ENCODE measurements at places on chromosomes 2 and 18.
A peak's percentile ranks its signal among the peaks of the same experiment; 100 is the strongest.

- DNase-seq = no peak
These were observed 288.8 kb downstream of the RAD51AP2 start for GRCh38 chr2:17229414-17229813.

GRCh38 chr18:9177031-9177430 lies 40.5 kb downstream of the ANKRD12 start:
- DNase-seq = no peak

- DNase-seq = no peak
These were observed 110.3 kb downstream of the RAB3GAP1 start for GRCh38 chr2:135162377-135162776.

GRCh38 chr2:182521453-182522404 lies 94.9 kb upstream of the PDE1A start:
- DNase-seq = no peak

- no peak for DNase-seq
These were observed 42.3 kb downstream of the BOLA3 start for GRCh38 chr2:74105413-74105812.

- peak; percentile 13 for DNase-seq
These were observed 163.9 kb upstream of the THUMPD2 start for GRCh38 chr2:39942950-39943349.

GRCh38 chr2:176390276-176391147 lies 121.3 kb downstream of the MTX2 start:
- peak; percentile 17 for DNase-seq

GRCh38 chr18:21115519-21116411 lies 4.2 kb upstream of the ROCK1 start:
- peak; percentile 46 for DNase-seq

DNA sequence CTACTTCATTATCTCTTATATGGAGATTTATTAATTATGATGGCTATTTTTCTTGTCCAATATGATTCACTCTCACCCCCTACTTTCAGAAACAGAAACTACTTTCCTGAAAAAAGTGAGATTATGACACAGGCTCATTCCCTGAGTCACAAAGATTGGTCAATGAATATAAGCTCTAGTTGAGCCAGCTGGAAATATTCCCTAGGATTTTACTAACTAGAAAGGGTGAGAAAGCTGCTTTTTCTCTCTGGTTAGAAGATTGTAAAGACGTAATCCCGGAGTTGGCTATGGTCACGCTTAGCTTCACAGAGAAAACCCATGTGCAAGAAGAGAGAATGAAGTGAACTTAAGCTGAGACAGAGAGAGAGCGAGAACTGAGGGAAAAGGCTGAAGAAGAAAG lies 223.7 kb upstream of the SMAD7 start:
- peak; percentile 61 for DNase-seq

DNA sequence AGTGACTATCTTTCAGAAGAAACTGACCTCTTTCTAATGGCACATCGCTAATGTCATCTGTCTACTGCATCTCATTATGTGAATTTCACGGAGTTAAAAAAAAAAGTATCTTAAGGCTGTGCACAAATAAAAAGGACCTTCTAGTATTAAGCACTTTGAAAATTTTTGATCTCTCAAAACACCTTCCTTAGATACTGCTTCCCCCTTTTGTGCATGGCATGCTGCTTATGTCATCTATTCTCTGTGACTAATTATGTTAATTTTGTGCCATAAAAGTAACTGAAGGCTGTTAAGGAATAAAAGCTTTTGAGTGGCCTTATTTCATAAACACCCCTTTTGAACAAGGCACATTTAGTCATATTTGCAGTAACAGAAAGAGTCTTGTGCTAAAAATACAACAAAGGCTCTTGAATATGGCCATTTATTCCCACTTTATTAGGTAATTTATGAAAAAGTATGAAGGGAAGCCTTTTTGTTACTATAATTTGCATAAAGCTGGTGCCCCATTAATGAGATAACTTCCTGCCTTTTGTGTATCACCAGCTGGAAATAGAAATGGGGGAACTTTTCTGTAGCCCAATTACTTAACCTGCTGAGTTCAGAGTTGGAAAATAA lies 1412.0 kb upstream of the ZEB2 start:
- no peak for DNase-seq

GRCh38 chr2:108701806-108702205 lies 17.5 kb upstream of the RANBP2 start:
- no peak for DNase-seq

- DNase-seq = peak; percentile 29
These were observed 5.4 kb downstream of the CHMP3 start for GRCh38 chr2:86557836-86558235.

- DNase-seq = no peak
These were observed 109.9 kb downstream of the COPS8 start for GRCh38 chr2:237195396-237196120.

- no peak for DNase-seq
These were observed 76.4 kb downstream of the ADD2 start for GRCh38 chr2:70691497-70692140.

DNA sequence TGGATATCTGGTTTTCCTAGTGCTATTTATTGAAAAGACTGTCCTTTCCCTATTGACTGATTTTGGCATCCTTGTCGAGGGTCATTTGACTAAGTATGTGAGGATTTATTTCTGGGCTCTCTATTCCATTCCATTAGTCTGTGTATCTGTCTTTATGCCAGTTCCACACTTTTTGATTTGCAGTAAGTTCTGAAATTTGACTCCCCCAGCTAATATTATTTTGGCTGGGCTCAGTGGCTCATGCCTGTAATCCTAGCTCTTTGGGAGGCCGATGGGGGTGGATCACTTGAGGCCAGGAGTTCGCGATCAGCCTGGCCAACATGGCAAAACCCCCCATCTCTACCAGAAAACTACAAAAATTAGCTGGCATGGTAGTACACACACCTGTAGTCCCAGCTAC lies 46.8 kb upstream of the GAREM2 start:
- no peak for DNase-seq

- DNase-seq = no peak
These were observed 293.9 kb upstream of the DCC start for GRCh38 chr18:52045946-52046675.

GRCh38 chr2:190910341-190911136 lies 29.9 kb downstream of the GLS start:
- DNase-seq = peak; percentile 63

DNA sequence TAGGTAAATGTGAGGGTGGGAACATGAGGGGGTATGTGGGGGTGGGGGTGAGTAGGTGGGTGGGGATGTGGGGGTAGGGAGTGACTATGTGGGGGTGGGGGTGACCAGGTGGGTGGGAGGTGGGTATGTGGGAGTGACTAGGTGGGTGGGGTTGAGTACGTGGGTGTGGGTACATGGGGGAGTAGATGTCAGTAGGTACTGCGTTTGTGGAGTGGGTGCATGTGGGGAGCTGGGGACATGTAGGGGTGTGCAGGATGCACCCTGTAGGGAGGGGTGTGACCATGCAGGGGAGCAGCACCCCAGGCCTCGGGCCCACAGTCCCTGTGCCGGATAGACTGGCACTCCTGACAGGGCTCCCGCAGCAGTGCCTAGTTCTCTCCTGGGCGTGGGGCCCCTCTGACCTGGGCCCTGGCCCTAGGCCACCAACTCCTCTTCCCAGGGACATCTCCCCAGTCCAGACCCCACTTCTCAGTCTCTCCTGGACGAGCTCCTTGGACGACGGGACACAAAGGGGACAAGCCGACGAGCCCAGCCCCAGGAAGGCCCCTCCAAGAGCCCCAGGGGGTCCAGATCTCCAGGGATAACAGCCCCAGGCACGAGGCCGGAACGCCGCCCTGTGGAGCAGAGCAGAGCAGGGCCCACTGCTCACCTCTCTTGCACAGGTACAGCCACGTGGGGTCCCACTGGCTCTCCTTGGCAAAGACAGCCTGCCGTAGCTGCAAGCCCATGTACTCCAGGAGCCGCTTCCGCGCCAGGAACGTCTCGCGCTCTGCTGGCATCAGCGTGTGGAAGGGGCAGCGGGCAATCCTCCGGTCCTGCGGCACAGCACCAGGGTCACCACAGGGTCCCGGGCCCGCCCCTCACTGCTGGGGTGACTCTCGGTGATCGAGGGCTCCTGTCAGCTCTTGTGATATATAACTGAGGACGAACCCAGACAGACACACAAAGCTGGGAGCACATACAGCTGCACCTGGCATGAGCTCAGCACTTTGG lies 58.2 kb downstream of the ANKMY1 start:
- no peak for DNase-seq

- peak; percentile 10 for DNase-seq
These were observed 47.0 kb downstream of the FAM117B start for GRCh38 chr2:202681688-202682205.

DNA sequence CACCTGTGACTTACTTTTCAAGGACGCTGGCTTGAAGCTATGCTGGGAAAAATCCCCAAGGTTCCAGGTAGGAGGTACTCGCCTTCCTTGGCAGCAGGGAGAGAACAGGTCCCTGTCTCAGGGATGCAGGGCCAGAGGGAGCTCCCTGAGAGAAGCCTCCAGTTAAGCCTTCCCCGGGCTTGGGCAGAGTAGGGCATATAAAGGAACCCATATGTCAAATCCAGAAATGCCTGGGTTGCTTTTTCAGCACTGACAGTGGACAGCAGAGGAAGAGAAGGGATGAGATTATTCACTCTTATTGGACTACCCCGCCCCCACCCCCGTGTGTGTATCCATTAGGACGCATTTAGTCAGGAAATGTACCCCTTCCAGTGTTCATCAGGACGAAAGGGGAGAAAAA lies 89.3 kb upstream of the TEX51 start:
- DNase-seq = no peak

DNA sequence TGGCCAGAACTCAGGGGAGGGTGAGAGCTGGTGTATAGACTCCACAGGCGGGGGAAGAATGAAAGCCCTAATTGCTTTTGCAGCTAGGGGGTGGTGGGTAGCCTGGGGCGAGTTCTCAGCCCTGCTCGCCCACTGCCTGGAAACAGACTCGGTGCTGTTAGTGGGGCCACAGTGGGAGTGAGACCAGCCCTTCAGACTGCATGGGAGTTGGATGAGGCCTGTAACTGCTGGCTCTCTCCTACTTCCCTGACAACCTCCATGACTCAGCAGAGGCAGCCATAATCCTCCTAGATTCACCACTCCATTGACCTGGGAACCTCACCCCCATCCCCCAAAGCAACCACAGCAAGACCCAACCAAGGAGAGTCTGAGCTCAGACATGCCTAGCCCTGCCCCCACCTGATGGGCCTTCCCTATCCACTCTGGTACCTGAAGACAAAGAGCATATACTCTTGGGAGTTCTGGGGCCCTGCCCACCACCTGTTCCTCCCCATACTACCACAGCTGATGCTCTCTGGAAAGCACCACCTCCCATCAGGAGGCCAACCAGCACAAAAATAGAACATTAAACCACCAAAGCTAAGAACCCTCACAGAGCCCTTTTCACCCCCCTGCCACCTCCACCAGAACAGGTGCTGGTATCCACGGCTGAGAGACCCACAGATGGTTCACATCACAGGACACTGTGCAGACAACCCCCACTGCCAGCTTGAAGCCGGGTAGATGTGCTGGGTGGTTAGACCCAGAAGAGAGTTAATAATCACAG lies 226.3 kb downstream of the EIPR1 start:
- DNase-seq = no peak

DNA sequence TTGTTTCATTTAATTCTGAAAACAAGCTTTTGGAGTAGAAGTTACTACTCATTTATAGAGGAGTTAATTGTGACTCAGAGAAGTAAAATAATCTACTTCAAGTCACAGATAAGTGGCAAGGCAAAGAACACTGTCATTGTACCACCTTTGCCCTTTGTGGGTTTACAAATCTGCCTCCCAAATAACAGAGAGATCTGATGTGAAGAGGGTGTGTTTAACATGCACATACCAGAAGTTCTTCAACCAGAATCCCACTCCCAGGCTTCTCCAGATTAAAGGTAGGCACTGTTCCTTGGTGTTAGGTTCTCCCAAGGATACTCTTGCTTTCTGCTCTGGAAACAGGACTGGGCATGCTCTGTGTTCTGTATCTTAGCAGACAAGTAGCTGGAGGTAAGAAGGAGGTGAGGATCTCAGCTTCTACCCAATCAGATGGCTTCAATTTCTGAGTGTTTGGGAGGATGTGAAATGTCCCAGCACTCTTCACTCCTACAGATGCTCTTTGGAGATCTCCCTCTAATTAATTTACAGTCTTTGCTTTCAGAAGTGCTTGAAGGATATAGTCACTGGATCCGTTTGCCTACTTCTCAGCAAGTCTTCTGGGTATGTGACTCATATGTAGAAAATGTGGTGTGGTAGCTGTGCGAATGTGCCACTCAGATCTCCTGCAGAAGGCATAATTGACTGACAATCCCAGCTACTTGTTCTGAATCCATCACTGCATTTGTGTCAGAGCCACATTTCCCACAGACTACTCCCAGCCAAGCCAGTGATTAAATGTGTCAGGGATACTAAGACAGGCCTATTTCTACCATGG lies 111.1 kb downstream of the KLHL14 start:
- no peak for DNase-seq

All from ELR (cell line).